ENCODE measurements at places on chromosomes 12 and 14.

DNA sequence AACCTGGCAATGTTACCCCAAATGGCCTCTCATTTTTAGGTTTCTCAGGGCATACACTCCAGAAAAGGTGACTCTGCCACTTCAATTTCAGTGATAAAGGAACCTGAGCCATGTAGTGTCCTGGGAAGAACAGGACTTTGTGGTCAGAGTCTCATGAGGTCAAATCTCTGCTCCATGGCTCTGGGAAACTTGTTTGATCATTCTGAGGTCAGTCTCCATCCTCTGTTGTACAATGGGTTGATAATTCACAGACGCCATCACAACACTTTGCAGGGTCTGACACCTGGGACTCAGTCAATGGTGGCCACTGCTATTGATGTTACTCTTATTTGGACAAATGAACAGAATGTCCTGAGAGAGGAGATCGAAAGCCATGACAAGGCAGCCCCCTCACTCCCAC is 31.1 kb upstream of the SMOC1 start:
- DNase-seq = no peak

GRCh38 chr12:47534695-47535094 is 171.1 kb downstream of the RPAP3 start:
- no peak for DNase-seq

DNA sequence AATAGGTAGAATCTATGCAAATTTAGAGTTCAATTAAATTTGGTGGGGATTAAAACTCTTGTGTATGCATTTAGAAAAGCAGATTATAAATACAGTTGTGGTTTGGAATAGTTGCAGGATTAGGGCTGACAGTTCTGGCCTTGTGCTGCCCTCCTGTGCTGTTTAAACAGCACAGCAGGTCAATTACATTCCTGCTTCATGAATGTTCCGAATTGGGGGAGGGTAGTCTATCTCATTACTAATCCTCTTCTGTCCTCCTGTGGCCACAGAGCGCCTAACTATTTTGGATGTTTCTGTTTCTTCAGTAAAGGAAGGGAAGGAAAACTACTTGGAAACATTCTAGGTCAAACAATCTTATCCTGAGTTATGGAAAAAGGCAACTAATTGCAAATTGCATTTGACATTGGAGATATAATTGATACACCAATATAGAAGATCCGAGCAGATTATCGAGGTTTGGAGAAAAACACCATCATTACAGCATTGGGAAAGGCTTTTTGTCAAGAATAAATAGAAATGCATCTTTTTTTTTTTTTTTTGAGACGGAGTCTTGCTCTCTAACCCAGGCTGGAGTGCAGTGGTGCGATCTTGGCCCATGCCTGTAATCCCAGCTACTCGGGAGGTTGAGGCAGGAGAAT is 8.7 kb upstream of the GPR19 start:
- DNase-seq = no peak

GRCh38 chr12:122366685-122367475 is 55.6 kb downstream of the CLIP1 start:
- no peak for DNase-seq

GRCh38 chr12:1424674-1425395 is 169.5 kb downstream of the FBXL14 start:
- DNase-seq = no peak

GRCh38 chr14:83923842-83924241 is 1606.1 kb upstream of the FLRT2 start:
- no peak for DNase-seq

- no peak for DNase-seq
Measured at GRCh38 chr12:120216742-120217605, 16.1 kb upstream of the RPLP0 start.

GRCh38 chr12:127595506-127595905 is 671.5 kb upstream of the TMEM132C start:
- DNase-seq = no peak

DNA sequence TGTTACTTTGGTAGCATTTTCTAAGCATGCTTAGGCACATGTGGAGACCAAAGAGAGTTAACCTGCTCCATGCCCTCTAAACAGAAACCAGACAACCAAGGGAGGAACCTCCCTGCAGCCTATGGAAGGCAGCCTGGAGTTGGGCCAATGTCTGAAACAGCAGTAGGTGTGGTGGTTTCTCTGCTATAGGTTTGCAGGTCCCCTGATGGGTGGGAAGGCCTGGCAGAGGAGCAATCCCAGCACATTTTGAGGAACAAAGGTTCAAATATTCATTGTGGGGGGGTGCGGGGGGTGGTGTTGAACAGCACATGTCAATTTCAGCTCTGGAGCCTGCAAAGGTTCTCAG is 65.4 kb downstream of the DACT1 start:
- DNase-seq = no peak

- DNase-seq = no peak
Measured at GRCh38 chr12:50825372-50825838, 17.3 kb upstream of the TMPRSS12 start.

GRCh38 chr12:81644503-81644902 is 114.6 kb downstream of the PPFIA2 start:
- DNase-seq = no peak

- DNase-seq = no peak
Measured at GRCh38 chr12:97038834-97039233, 131.8 kb downstream of the NEDD1 start.

GRCh38 chr14:68012871-68013270 is 193.3 kb downstream of the RAD51B start:
- no peak for DNase-seq

DNA sequence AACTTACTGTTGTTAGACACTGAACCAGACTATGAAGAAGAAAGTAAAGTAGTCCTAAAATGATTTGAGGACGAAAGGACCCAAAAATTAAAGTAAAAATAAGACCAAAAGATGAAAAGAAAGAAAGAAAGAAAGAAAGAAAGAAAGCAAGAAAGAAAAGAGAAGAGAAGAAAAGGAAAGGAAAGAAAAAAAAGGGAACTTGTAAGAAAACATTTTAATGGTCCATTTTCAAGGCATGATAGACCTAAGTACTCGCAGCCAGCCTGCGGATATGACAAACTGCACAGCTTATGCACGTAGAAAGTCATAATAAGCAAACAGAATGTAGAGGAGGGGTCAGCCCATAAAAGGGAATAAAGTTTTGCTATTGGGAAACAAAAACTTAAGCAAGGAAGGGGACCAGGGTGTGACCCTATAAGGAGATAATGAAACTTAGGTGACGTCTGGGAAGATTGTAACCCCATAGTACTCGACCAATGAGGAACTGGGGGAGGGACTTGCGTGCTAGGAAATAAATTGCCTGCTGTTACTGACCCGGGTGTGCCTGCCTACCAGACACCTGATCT is 59.7 kb downstream of the APOBEC1 start:
- no peak for DNase-seq

DNA sequence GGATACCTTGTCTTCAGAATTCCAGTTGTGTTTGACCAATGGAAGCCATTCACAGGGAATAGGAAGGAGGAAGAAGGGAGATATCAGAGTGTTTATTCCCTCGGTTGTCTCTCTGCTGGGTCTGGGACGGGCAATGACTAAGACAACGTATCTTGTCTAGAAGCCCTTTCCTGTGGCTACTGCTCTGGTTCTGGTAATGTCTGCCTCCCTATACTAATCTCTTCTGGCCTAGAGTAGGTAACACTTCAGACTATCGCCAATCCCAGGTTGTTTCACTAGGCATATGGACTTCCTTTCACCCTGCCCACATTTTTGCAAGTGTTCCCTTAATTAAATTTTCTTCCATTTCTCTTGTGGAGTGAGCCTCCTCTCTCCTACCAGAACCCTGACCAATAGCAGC is 687.7 kb upstream of the TBX3 start:
- DNase-seq = no peak

DNA sequence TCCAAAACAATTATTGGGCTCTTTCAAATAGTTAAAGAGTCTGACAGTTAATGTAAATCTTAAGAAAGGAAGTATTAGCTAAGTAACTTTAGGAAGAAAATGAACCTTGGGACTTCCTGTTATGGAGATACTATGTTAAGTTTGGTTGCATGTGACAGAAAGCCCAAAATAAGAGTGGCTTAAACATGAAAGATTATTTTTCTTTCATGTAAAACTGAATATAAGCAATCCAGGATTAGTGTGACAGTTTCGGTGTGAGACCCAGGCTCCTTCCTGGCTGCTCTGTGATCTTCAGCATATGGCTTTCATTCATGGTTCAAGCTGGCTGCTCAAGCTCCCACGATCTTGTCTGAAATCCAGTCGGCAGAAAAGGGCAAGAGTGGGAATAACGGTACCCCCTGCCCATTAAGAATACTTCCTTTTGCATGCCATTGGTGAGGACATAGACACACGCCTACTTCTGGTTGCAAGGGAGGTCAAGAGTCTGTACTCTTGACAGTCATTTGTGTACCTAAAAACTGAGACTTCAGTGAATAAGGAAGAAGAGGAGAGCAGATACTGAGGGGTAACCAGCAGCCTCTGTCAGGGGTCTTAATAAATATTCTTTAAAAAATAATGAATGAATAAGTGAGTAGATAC is 2.2 kb upstream of the RPAP3 start:
- no peak for DNase-seq

GRCh38 chr12:47223031-47223847 is 143.5 kb upstream of the AMIGO2 start:
- DNase-seq = no peak

DNA sequence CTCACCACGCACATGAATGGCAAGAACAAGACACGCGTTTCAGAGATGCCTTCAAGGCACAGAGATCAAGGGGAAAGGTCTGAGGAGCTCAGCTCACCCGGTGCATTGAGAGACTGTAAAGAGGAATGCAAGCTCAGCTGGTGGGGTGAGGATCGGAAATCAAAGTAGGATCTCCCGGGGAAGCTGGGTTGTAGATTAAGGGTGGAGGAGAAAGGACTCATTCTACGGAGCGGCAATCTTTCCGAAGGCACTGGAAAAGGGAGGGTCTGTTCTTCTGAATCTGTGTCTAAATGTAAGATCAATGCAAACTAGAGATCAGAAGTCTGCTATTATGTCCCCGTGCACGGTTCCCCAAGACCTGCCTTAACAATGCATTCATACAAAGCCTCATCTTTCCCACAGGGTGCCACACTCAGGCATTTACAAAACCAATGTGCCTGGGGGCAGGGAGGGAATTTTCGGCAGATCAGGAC is 41.6 kb upstream of the PYGL start:
- DNase-seq = no peak

DNA sequence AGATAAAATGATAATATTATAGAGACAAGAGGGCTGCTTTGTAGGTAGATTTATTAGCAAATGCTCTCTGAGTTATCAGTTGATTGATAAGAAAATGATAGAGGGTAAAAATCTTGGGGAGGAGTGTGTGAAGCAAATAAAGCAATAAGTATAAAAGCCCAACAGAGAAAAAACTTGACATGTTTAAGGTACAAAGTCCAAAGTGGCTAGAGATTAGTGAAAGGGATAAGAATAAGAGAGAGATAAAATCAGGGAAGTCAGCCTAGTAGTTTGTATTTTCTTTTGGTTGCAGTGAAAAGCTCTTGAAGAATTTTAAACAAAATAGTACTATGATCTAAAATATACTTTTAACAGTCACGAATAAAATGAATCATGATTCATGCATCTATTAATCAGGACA is 246.2 kb upstream of the LRIG3 start:
- no peak for DNase-seq

- DNase-seq = no peak
Measured at GRCh38 chr14:104473244-104473565, 106.4 kb upstream of the C14orf180 start.

DNA sequence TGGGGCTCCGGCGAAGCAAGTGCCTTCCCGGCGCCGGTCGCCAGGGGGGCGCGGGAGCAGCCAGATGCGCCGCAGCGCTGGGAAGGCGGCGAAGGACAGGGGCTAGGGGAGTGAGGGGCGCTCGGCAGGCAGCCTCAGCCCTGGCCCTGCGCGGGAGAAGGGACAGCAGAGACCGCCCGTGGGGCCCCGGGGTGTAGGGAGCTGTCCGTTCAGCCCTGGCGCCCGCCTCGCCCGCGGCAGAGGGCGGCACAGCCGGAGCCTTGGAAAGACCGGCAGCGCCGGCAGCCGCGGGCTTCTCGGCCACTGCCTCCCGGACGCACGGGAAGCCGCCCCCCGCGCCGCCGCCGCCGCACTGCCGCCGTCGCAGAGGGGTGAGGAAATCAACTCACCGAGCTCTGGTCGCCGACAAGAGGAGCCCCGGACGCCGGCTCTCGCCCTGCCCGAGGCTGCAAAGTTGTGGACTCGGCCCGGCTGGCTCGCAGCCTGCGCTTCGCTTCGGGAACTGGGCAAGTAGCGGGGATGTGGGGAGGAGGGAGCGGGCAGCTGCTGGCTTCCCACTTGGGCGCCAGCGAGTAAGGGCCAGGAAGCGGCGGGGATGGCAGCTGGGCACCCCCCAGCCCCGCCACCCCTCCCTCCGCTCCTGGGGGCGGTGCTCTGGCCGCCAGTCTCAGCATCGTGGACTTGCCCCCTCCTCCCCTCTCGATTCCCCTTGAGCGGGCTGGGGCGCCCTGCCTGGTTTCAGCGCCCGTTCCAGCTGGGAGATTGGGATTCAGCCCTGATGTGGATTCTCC is at the start of gene ZDHHC22:
TSS of gene ZDHHC22 (minus strand) at position 578 of the 791 bp plus-strand sequence. CDS start 2,053 bp downstream, outside the sequence.
- peak; percentile 42 for DNase-seq

All from stimulated activated CD8-positive, alpha-beta memory T cell treated with anti-CD3 and anti-CD28 coated beads, Interleukin-4, amount 100 ng/mL, for 48 hours (primary cell).